Effector CD4-positive, alpha-beta T cell (primary cell): ENCODE measurements at places on chromosomes 7 and 10.
A peak's percentile ranks its signal among the peaks of the same experiment; 100 is the strongest.

DNA sequence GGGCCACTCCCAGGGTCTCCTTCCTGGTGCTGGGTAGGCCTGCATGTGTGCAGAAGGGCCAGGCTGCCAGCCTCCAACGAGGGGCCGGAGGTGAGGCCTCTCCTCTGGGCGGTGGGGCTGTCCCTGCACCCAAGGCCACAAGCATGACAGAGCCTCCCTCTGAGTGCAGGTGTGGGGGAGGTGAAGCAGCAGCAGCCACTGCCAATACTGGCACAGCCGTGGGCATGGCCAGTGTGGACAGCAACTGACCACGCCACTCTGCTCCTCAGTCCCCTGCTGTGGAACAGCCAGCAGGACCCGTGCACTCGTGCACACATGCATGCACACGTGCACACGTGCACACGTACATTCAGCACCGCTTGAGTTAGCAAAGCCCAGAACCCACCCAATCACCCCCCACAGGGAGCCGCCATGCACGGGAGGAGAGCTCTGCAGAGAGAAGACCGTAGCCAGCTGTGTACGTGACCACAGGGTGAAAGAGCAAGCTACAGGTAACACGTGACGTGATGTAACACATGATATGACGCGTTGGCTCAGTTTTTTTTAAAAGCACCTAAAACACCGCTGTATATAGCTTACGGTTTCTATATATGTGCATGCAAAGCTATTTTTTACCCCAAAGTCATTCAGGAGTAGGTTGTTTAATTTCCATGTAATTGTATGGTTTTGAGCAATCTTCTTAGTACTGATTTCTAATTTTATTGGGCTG lies 23.1 kb downstream of the PAPOLB start:
- no peak for DNase-seq

DNA sequence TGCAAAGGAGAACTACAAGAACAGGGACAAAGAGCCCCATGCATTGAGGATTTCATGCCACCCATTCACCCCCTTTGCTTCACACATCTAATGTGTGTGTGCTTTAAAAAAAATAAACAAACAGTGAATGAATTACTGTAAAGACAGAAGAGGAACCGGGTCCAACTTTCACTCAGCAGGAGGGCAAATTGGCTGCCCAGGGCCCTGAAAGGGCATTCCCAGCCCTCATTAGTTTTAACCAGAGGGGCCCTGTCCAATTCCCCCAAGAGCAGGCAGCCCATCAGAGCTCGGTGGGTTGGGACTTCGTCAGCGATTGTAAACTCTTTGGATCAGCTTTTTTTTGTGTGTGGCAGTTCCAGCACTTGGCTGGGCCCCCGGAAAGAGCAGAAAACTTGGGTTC lies 73.6 kb upstream of the PDZD8 start:
- DNase-seq = no peak

- DNase-seq = no peak
Observed at GRCh38 chr10:7027913-7028808, 382.7 kb downstream of the SFMBT2 start.

DNA sequence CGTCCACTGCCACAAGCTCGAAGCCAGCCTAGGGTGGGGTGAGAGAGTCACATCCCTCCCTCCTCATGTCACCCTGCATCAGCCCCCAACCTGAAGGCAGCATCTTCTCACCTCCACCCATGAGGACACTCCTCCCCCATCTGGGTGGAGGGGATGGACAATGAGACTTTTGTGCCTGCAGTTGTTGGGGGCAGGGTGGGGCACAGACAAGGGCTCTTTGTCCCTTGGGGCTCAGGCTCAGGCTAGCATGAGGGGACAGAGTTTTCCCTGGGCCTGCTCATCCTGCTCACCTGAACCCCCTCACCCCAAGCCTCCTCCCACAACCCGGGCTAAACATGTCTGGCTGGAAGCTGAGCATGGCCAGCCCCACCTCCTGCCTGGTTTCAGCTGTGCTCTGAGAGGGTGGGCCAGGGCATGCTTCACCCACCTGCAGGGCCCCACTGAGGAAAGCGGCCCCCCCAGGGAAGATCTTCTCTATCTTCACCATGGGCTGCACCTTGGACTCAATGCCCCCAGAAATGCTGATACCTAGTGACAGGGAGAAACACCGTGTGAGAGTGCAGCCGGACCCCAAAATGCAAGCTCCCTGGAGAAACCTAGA lies 9.3 kb downstream of the LZTS2 start:
- no peak for DNase-seq

- DNase-seq = no peak
Observed at GRCh38 chr10:21920633-21921032, 82.9 kb downstream of the DNAJC1 start.

GRCh38 chr7:55254596-55255495 lies 110.3 kb upstream of the LANCL2 start:
- DNase-seq = peak; percentile 41

DNA sequence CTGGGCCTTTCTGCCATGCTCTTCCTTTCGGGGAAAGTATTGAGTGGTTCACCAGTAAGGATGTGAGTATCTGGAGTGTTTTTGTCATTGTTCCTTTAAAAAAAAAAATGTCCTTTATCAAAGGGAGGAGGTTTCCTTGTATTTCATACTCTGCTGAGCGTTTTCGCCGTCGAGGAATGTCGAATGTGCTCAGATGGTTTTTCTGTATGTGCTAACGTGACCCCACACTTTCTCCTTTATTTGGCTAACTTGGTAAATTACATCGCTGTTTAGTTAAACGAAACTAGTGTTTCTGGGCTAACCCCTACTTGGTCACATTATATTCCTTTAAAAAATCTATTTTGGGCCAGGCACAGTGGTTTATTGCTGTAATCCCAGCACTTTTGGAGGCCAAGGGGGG lies 45.9 kb downstream of the INPP5A start:
- DNase-seq = no peak

DNA sequence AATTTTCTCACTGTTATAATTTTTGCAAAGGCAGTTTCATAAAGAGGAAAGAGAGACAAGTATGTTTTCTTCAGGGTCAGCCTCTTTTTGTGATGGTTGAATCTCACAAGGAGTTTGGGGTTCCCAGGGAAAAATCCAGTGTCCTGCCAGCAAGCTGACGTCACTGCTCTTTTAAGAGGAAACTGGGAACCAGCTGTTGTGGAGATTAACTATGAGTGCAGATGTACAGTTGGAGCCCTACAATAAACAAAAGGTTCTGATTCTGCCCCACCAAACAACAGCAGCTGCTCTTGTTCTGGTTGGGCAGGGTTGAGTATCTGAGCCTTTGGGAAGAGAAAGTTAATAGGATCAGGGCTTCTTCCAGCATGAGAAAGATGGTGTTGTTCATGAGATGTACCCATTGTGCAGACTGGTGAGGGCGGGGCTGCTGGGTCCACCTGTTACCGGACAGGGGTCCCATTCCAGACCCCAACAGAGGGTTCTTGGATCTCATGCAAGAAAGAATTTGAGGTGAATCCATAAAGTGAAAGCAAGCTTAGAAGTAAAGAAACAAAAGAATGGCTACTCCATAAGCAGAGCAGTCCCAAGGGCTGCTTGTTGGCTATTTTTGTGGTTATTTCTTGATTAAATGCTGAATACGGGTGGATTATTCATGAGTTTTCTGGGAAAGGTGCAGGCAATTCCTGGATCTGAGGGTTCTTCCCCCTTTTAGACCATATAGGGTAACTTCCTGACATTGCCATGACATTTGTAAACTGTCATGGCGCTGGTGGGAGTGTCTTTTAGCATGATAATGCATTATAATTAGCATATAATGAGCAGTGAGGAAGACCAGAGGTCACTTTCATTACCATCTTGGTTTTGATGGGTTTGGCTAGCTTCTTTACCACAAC lies 12.5 kb downstream of the PRF1 start:
- DNase-seq = no peak

GRCh38 chr10:127159648-127160245 lies 36.6 kb downstream of the INSYN2A start:
- DNase-seq = no peak

GRCh38 chr7:148436571-148436970 lies 154.0 kb upstream of the C7orf33 start:
- no peak for DNase-seq

GRCh38 chr10:12902135-12902572 lies 99.4 kb downstream of the CCDC3 start:
- peak; percentile 20 for DNase-seq
